HTR-8/SVneo (cell line): ENCODE measurements at places on chromosomes 1 and 21.

- DNase-seq, result no peak
Observed at GRCh38 chr1:23816906-23817305, 8.3 kb downstream of the HMGCL start.

GRCh38 chr1:157419845-157420542, 132.3 kb downstream of the FCRL5 start:
- no peak for DNase-seq

- no peak for DNase-seq
Observed at GRCh38 chr21:31869750-31870149, 3.1 kb upstream of the HUNK start.

DNA sequence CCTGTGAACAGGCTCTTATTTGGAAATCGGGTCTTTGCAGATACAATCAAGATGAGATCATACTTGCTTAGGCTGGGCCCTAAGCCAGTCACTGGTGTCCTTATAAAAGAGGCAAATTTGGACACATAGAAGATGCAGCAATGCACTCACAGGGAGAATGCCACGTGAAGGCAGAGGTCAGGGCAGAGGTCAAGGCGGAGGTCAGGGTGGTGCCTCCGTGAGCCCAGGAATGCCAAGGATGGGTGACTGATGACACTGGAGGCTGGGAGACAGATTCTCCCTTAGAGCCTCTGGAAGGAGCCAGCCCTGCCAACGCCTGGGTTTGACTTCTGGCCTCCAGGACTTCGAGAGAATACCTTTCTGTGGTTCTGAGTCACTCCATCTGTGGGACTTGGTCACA, 22.8 kb upstream of the C1orf174 start:
- DNase-seq, result no peak

GRCh38 chr1:219358080-219358479, 184.4 kb downstream of the LYPLAL1 start:
- no peak for DNase-seq

DNA sequence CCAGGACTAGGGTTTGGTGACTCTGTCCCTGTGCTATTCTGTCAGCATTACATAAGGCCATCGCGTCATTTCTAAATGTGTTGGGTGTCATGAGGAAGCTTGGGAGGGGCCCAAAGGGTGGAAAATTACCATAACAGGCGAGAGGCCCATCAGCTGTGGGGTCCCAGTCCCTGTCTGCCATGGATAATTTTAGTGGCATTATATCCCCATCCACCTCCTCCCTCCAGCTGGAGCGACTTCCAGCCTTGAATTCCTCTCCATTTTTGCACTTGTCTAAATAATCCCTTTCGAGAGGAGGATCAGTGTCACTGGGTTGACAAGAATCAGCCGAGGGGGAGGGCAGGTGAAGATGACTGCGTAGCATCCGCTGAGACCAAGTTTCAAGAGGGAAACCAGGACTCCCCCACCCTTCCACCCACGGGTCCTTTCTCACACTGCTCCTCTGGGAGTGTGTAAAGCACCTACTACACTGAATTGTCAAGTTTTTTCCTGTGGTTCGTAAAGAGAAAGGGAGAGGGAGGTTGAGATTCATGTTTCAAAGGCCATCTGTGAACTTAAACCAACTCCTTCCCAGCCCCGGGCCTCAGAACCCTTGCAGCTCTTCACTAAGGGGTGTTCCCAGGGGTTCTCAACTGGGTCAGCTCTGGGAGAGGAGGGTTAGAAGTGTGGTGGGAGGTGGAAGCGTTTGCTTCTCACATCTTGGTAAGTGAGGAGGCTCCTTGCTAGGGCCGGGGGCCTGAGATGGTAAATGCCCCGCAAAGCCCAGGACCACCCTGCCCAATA, 29.2 kb downstream of the VASH2 start:
- no peak for DNase-seq

- peak; percentile 26 for DNase-seq
Observed at GRCh38 chr1:33918368-33918767, 54.5 kb downstream of the HMGB4 start.

- DNase-seq, result no peak
Observed at GRCh38 chr21:34100790-34101189, 27.4 kb downstream of the MRPS6 start.

DNA sequence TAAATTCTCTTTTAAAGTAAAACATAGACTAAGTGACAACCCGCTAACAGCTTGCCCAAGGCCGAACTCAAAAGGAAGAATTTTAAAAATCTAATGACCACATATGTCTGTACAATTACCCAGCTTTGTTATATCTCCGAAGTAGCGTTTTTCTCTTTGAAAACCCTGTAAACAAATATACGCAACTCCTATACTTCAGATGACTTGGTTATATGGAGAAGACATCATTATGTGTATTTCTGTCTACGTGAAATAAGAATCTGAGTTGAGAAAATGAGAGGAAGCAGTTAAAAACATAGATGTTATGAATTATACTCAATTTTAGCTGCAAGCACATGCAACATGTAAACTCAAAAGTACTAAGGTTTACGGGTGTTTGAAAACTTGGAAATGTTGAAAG, 2.0 kb downstream of the PBX1 start:
- no peak for DNase-seq

DNA sequence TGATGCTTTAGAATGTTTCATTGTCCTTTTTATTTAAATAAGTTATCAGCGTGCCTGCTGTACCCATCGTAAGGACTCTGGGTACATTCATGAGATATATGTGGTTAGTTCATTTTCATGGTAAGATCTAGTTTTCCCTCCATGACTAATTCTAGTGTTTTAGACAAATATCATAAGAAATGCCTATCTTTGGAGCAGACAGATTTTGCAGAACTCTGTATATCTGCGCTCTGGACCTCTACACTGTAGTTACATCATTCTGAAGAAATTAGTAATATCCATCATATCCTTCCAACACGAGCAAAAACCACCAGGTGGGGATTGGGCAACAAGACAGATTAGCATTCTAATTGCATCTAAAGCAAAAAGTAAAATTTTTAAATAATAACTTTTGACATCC, 499.2 kb downstream of the SETD4 start:
- no peak for DNase-seq

DNA sequence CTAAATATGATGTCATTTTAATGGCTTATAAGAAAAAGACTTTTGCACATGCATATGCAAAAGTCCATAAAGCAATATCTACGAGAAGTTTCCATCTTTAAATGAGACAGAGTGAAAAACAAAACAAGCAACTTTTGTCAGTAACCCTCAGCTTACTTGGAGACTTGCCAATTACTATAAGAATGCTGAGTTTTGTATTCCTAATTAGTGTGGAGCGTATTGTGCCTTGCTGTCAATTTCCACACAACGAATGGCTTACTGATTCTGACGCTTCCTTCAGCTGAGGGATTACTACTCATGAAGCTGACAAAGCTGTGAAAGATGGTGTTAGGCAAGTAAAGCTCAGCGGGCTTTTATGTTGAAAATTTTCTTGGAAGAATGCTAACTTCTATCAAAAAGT, 440.4 kb upstream of the ADAMTS5 start:
- no peak for DNase-seq

GRCh38 chr1:156586323-156586722, 5.3 kb upstream of the NAXE start:
- DNase-seq, result no peak

DNA sequence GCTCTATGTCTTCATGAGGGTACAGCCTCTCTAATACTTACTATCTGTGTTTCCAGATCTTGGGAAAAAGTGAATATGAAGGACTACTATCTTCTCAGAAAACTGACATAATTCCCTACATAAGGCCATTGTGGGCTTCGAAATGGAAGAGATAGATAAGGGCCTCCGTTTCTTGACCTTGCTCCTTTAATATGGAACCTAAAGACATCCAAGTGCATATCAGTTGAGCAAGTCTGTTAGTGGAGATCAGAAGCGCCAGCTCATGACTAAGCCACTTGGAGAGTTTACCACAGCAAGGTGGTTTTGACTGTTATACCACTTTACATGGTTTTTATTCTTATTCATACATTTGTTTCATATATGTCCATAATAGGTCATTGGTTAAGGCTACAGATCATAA, 35.3 kb upstream of the FCER1A start:
- no peak for DNase-seq

GRCh38 chr1:53410701-53411100, 48.5 kb upstream of the DMRTB1 start:
- no peak for DNase-seq

DNA sequence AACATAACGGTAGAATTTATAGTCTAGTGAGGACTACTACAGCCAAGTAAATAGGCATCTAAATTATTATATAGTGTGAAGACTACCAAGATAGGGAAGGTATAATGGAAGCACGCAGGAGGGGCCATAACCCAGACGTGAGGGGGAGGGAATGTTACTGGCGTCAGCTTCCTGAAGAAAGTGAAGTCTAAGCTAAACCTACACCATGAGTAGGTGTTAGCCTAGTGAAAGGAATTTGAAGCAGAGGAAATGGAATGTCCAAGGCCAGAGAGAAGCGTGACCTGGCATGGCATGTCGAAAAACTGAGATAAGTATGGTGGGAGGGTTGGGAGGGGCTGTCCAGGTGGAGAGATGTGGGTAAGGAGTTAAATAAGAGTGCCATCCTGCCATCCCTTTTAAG, 140.5 kb downstream of the SLC44A5 start:
- no peak for DNase-seq

- DNase-seq, result no peak
Observed at GRCh38 chr1:166165661-166166328, 1.0 kb downstream of the FAM78B start.

GRCh38 chr1:214943054-214943453, 139.5 kb upstream of the KCNK2 start:
- DNase-seq, result no peak

- no peak for DNase-seq
Observed at GRCh38 chr1:248686815-248687214, 15.8 kb downstream of the OR14I1 start.

GRCh38 chr1:227401562-227402342, 83.5 kb upstream of the CDC42BPA start:
- no peak for DNase-seq

DNA sequence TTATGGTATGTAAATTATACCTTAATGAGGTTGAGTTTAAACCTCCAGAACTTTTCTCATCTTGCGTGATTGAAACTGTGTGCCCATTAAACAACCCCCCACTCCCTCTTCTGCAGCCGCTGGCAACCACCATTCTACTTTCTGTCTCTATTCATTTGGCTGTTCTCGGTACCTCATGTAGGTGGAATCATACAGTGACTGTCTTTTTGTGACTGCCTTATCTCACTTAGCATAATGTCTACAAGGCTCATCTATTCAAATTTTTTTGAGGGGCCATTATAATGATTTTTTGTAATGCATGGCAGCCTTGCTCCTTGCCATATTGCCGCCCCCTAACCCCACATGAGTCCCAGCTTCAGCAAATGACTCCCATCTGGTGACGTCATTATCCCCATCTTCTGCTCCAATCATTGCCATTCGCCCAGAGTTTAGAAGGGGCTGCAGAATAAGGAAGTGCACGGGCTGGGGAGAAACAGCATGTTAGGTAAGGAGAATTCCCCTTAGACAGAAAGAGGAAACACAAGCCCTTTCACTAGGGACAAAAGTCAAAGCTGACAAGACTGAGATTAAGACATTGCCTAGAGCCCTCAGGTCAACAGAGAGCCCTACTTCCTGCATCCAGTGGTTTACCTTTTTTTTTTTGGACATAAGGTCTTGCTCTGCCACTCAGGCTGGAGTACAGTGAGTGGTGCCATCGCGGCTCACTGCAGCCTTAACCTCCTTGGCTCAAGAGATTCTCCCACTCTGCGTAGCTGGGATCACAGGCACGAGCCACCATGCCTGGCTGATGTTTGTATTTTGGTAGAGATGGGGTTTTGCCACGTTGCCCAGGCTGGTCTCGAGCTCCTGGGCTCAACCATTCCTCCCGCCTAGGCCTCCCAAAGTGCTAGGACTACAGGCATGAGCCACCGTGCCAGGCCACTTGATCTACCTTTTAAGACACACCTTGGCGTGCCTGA, 78.4 kb upstream of the ERRFI1 start:
- DNase-seq, result no peak

- no peak for DNase-seq
Observed at GRCh38 chr1:38076455-38076854, 29.9 kb upstream of the POU3F1 start.

DNA sequence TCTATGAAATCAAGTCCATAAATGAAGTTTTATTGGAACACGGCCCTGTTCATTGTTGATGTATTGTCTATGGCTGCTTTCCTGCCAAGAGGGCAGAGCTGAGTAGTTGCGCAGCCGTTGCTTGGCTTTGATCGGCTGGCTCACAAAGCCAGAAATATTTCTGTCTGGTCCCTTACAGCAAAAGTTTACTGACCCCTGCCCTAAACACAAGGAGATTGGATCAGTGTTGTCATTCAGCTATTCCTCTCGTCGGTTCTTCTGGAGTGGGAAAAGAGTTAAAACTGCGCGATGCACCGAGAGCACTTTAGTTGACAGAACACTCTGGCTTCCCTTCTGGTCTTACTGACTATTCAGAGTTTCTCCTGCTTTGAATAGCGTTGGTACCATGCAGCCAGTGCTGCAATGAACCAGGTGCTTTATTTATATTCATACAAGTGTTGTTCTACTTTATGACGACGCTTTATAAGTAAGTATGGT, 868 bp downstream of the ZBTB40 start:
- no peak for DNase-seq
